Lung microvascular endothelial cell (primary cell): ENCODE measurements at places on chromosomes 3 and 15.

GRCh38 chr15:88975891-88976290 is 62.7 kb upstream of the MFGE8 start:
- no peak for DNase-seq

- DNase-seq, result no peak
Observed at GRCh38 chr3:13283877-13284264, 136.3 kb downstream of the NUP210 start.

DNA sequence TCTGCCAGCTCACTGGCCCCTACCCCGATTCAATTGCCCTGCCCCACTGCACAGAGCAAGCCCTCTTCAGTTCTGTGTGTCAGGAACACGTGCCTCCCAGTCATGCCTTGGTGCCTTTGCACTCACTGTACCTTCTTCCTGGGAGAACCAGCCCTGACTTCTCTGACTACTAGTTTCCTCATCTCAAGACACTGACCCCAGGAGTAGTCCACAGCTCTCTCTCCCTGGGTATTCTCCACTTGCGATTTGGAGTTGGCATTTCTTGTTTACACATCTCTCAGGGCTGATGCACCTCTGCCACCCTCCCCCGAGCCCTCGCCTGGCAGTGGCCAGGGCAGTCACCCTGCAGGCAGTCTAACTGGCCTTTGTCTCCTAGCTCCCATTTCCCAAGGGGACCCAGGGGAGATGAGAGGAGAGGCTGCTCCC is 5.7 kb downstream of the CISH start:
- DNase-seq, result no peak

GRCh38 chr3:156764751-156765150 is 61.4 kb upstream of the LEKR1 start:
- no peak for DNase-seq
